ENCODE measurements at places on chromosomes 7 and 10. TPM values are rescaled to one million over a fixed set of nuclear protein-coding genes. Genes with fewer than 3 reads are reported as not detected.
A peak's percentile ranks its signal among the peaks of the same experiment; 100 is the strongest.

DNA sequence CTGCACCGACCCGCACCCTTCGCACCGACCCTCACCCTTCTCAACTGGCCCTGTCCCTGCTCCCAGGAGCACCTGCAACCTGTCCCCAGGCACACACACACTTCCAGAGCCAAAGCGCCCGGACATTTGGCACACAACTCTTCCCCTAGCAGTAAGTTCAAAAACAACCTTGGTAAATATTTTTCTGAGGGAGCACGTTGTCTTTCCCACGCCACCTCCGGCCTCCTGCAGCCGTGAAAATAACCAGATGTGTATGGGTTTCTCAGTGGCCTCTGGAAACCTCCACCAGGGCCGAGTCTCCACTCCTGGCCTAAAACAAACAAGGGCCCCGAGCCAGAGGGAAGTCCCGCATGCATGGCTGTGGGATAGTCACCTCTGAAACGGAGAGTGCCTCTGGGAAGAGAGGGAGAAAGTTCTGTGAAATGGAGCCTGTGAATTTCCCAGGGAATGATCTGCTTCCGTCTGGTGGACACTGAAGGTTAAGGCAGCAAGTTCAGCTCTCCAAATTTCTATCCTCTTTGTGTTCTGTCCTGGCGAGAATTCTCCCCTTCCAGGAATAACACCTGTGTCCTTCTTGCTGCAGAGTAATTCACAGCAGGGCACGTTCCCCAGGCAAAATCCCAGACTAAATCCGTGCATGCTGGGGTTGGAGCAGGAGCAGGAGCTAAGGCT, 15.8 kb downstream of the PODXL start:
- DNase-seq, result no peak

DNA sequence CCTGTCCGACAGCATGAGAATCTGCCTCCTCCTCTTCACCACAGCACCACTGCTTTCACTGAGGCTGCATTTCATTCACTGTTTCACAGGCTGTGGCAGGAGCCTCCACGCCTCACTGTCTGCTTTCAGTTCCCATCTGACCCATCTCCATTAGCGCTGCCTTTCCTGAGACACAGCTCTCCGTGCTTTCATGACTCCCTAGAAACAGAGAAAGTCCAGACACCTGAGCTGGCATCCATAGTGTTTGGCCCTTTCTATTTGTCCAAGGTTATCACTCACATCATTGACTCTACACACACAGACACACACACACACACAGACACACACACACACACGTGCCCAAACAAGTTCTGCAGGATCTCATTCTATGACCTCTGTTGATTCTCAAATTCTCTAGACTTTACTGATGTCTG, 5.2 kb downstream of the LGI1 start:
- no peak for DNase-seq

The HGF gene
- not detected for total RNA-seq

DNA sequence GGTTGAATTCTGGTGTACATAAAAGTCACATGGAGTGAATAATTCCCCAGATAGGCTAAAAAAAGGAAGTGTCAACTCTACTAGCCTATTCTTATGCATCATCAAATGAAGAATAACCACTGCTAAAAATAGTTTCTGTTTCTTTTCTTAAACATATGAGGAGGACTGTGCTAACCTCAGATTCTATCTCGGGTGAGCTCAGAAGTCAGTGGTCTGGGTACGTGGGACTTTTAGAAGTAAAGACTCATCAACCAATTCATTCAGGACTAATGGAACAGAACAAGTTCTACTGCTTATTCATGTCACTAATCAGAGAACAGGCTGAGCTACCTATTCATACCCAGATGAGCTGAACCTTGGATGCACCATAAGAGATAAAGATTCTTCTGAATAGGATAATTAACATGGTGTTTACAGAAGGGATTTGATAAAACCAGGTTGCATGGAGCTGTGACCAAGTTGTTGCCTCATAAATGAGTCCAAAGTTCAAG, 9.5 kb upstream of the ASAH2 start:
- DNase-seq, result peak; percentile 17

GRCh38 chr7:129702761-129703338, 91.3 kb downstream of the NRF1 start:
- DNase-seq, result no peak

- DNase-seq, result no peak
These were observed 149.2 kb downstream of the BICC1 start for GRCh38 chr10:58661902-58662301.

- DNase-seq, result no peak
These were observed 37.7 kb downstream of the SNX13 start for GRCh38 chr7:17902599-17902998.

The PTPRN2 gene
- total RNA-seq, result 0.42 TPM

DNA sequence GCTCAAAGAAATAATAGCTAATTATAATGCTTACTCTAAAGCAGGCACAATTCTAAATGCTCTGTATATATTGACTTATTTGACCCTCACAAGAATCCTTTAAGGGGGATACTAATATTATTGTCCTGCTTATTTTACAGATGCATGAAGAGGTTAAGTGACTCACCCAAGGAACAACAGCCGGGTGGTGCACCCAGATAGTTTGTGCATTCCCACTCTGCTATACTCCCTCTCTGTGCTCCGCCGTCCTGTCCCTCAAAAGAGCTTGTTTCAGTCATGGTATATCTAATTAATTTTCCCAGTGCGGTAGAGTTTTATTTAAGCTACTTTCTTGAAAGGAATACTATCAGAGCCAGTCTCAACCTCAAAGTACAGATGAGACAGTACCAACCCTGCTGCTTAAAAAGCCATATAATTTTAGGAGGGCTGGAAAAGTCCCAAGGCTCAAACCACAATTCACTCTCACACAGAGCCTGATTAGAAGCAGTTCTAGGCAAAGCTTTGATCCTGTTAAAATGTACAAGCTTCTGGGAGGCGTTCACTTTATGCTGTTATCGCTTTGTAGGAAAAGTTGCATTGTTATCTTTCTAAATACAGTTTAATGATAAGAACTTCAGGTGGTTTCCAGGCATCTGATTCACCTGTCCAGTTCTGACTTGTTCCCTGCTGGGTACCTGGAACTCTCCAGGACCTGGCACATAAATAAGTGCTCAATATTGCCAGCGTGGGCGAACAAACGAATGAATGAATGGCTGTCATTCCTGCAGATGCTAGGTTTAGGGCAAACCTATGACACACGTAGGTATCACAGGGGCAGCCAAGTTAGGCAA, 261.5 kb upstream of the KLF14 start:
- no peak for DNase-seq

- DNase-seq, result no peak
These were observed 131.3 kb downstream of the EBF3 start for GRCh38 chr10:129832573-129833467.

The PIP gene
- not detected for total RNA-seq

GRCh38 chr10:21173802-21174714, 276.9 kb upstream of the NEBL start:
- DNase-seq, result no peak

The MUC12 gene
- 0.35 TPM for total RNA-seq

DNA sequence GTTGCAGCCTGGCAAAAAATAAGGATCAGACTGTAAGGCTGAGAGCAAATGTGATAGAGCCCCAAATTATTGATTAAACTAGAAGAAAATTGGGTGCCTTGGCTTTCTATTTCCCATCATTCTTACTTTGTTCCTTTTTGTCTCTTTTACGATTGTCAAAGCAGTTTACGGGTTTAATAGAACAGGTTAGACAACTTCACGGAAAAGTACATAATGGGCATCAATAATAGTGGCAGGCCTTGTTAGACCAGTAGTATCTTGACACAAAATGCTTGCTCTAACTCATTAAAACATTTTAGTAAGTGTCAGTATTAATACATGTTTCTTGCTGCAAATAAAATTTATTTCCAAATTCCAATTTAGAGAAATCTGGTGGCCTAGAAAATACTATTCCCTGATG, 14.5 kb upstream of the GGCT start:
- DNase-seq, result no peak

DNA sequence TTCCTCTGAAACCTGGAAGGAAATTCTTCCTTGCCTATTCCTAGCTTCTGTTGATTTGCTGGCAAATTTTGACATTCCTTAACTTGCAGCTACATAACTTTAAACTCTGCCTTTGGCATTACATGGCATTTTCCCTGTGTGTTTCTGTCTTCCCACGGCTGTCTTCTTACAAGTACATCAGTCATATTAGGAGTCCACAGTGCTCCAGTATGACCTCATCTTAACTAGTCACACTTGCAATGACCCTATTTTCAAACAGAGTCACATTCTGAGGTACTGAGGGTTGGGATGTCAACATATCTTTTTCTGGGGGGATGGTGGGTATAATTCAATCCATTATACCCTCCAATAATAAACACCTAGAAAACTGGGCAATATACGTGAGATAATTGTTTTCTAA, 37.4 kb upstream of the EPHB6 start:
- DNase-seq, result no peak

DNA sequence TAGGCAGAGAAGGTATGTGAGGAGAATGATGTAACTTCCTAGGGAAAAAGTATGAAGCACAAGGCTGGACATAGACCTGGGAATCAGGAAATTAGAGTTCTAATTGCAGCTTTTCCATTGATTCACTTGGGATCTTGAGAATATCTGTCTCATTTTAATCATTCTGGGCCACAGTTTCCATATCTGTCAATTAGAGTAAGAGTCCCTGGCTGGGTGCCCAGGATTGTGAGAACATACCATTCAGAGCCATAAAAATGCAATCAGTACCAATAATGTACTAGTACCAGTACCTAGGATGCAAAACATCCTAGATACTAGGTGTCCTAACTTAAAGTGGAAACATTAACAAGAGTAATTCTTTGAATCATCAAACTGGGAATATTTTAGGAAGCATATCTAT, 29.6 kb downstream of the CAV1 start:
- no peak for DNase-seq

- DNase-seq, result no peak
These were observed 1.1 kb downstream of the PALS2 start for GRCh38 chr7:24574386-24574785.

DNA sequence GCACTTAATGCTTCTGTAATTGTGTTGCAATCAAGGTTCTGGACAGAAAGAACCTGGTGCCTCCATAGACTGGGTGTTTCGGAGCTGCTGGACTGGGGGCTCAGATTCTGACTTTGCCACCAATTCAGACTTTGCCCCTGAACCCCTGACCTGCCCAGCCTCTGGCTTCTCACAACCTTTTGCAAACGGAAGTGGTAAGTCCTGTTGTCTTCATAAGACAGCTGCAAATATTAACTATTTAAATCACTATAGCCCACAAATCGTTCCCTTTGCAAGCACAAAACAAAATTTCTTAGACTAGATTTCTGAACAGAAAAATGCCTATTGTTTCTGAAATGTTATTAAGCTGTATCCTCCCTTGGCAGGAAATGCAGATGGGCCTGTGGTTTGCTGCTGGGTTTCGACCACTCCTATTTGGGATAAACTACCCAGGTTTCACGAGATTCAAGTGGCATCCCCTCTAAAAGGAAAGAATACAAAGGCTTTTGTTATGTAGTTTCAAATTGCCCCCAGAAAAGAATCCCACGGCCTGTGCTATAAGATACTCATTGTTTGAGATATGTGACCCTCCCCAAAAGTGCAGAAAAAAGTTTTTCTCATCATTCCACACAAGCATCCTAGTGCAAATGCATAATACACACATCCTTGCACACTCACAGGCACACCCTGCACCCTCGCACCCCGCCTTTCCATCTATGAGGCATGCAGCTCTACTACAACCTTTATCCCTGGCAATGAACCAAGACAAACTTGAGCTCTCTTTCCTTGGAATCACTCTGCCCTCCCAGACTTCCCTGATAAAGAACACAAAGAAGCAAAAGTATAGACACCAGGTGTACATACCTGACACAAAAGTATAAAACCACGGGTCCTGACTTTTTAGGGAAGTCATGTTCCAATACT, 209.1 kb downstream of the PRPF18 start:
- peak; percentile 22 for DNase-seq

The GRM3 gene
- total RNA-seq, result not detected

GRCh38 chr7:76048668-76048988, 722 bp downstream of the MDH2 start:
- DNase-seq, result no peak

- no peak for DNase-seq
These were observed 3.8 kb upstream of the PRKAG2 start for GRCh38 chr7:151880688-151881087.

The FKBP6 gene
- not detected for total RNA-seq

The CNTNAP2 gene
- not detected for total RNA-seq

DNA sequence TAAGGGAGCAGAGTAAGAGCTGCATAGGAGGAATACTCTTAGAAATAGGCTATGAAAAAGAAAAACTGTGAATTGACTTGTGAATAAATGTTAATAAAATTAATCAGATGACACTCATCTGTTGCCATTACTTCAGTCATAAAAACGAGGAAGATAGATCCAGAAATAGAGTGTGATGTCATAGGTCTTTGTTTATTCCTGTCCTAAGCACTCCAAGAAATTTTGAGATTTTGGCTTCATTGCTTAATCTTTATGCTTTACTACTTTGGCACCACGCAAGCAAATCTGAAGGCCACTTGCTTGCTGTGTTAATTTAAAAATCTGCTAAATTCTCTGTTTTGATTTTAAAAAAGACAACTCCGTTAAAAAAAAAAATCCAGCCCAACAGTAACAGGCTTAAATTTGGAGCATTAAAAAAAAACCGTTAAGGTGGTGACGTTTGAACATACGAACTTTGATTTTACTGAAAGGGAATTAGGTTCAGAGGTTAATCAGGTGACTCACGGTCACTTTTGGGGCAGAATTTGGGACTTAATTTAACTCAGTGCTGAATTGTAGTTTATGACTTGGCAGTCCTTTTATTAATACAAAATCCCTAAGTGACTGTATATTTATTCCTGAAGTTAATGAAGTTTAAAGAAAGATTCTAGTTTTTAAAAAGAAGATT, 3.4 kb downstream of the IFRD1 start:
- DNase-seq, result no peak

DNA sequence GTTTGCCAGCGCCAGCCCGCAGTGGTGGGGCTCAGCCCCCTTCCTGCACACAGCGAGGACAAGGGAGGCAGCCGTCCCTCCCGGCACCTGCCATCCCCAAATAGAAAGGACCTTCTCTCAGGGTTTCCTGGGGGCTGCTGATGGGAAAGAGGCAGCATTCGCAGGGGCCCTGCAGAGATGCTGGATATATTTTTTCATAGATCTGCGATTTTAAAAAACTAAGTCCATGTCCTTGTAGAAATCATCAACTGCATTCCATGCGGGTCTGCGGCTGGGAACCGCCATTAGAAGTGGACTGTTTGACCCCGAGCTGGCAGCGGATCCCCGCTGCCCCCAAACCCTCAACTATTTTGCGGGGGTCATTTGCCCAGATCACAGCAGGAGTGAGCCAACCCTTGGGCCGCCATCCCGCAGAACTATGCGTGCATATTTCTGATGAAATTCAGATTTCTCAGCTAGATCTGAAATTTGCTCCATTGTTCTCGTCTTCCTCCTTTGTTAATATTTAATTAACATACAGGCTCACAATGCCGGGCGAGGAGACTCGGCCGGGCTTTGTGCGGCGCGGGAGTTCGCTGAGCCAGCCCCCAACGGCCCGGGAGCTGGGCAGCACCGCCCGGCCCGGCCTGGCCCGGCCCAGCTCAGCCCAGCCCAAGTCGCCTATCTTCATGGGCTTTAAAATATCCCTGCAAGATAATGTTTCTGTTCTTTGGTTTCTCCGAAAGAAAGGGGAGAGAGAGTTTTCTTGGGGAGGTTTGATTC, 2.0 kb downstream of the EN2 start:
- DNase-seq, result no peak

All from CD8-positive, alpha-beta memory T cell (primary cell).